ENCODE measurements at places on chromosomes 16 and 17.

- no peak for DNase-seq
Measured at GRCh38 chr16:81717662-81718189, 61.4 kb upstream of the PLCG2 start.

GRCh38 chr17:55822028-55822427 is 71.2 kb downstream of the PCTP start:
- no peak for DNase-seq

GRCh38 chr16:51149721-51150164 is 1.3 kb downstream of the SALL1 start:
- no peak for DNase-seq

- no peak for DNase-seq
Measured at GRCh38 chr17:10162096-10162495, 36.3 kb downstream of the GAS7 start.

Measured in GF-D8 (cell line).